ENCODE measurements at places on chromosomes 7 and 10.

GRCh38 chr10:124119946-124120345 lies 26.5 kb upstream of the CHST15 start:
- DNase-seq, result peak; percentile 40

DNA sequence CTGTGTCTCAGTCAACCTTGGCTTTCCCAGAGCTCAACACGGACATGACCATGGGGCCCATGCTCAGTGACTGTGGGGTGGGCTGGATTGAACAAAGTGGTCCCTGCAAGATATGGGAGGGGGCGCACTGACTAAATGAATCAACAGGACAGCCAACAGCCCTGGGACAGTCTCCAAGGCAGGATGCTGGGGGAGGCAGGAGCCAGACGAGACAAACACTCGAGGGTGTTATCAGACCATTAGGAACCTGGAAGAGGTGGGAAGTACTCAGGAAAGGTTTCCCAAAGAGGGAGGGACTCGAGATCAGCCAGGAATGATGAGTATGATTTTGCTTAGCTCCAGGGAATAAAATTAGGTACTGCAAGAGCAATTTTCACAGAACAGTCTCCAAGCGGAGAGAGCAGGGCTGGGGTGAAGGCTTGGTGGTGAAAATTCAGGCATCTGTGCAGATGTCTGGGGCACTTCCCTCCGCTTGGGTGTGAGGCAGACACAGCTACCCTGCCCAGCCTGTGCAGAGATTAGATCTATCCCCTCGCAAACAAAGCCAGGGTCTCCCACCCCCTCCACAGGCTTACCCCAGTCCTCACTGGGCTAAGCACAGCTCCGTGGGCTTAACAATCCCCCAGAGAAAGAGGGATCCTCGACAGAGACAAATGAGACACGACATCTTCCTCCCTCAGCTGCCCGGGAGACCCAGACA lies 261.1 kb upstream of the ZMIZ1 start:
- no peak for DNase-seq

GRCh38 chr10:110786172-110786571 lies 85.6 kb upstream of the PDCD4 start:
- DNase-seq, result no peak

GRCh38 chr10:58820386-58820785 lies 307.7 kb downstream of the BICC1 start:
- DNase-seq, result no peak

DNA sequence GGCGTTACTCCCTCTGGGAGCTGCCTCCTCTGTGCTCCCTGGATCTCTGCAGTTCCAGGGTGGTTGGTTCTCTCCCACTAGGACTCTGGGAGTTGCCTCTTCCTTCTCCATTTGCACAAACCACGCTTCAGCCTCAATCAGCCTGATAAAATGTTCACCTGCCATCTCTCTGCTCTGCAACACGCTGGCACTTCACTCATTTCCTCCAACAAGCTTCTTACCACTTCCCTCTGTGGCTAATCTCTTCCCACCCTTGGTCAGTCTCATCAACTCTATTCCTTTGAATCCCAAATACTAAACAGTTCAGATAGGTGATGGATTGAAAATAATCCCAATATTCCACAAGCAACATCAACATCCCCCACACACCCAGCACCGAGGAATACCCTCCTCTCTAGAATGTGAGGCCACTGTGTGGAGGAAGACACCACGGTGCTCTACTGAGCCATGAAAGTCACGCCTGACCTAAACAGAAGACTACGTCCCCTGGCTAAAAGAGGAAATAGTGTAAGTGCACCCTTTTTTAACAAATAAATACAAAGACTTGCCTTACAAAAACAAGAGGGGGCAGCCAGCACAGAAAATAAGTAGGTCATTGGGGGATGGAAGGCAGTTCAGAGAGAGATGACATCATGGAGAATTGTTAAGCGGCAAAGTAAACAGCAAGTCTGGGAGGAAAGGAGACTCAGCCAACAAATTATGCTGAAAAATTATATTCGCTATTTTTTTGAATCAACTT lies 1.9 kb upstream of the FAM170B start:
- DNase-seq, result peak; percentile 24

- DNase-seq, result no peak
These were observed 199.6 kb downstream of the HERPUD2 start for GRCh38 chr7:35495377-35495776.

DNA sequence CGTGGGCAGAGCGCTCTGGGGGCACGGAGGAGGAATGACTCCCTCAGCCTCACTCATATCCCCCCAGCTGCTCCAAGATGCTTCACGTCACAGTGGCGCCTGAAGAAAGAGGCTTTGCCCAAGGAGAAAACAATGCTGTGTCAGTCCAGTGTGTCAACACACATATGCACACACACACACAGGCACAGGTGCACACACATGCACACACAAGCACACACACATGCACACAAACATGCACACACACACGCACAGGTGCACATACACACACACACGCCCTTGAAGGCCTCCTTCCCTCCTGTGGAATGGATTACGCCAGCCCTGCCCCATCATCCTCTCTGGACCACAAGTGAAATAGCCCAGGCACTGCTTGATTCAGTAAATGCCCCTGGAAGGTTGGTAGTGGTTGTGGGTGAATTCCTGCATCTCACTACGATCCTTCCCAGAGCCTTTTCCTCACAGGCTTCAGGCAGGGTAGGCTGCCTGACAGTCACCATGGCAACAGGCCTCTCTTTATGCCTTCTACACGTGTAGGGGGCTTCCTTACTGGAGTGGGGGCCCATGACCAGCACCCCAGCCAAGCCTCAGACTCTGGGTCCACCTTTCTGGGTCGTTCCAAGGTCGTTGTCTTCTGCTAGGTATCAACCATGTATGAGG lies 371.5 kb upstream of the PODXL start:
- no peak for DNase-seq

DNA sequence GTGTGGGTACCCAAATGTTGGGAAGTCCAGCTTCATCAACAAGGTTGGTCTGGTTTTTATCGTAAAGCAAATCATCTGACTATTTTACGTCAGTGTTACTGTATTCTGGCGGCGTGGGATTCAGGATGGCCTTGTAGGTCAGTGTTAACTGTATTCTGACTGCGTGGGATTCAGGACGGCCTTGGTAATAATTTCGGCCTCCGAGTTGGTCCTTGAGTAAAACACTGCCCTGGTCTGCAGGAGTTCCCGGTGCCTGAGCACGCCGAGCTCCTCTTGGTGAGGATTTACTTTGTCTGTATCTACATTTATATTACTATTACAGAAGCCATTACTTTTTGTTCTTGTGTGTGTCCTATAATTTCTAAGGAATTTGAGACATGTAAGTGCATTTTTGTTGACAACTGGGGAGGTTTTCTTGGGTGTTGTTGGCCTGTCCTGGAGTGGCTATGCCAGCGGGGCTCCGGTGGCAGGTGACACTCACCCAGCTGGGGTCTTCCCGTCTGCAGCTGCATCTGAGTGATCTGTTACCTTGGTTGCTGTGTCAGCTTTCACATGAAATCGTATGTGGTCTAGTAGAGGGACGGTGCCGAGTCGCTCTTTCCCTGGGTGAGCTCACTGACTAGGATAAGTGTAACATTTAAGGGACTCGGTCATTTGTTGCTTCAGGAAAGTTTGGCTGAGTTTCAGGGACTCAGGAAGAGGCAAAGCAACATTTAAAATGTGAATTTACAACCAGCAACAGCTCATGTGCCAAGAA lies 9.2 kb downstream of the GTPBP4 start:
- no peak for DNase-seq

- peak; percentile 66 for DNase-seq
These were observed 21.2 kb upstream of the RAMP3 start for GRCh38 chr7:45136106-45137060.

GRCh38 chr7:93258661-93259060 lies 26.5 kb downstream of the VPS50 start:
- DNase-seq, result no peak

DNA sequence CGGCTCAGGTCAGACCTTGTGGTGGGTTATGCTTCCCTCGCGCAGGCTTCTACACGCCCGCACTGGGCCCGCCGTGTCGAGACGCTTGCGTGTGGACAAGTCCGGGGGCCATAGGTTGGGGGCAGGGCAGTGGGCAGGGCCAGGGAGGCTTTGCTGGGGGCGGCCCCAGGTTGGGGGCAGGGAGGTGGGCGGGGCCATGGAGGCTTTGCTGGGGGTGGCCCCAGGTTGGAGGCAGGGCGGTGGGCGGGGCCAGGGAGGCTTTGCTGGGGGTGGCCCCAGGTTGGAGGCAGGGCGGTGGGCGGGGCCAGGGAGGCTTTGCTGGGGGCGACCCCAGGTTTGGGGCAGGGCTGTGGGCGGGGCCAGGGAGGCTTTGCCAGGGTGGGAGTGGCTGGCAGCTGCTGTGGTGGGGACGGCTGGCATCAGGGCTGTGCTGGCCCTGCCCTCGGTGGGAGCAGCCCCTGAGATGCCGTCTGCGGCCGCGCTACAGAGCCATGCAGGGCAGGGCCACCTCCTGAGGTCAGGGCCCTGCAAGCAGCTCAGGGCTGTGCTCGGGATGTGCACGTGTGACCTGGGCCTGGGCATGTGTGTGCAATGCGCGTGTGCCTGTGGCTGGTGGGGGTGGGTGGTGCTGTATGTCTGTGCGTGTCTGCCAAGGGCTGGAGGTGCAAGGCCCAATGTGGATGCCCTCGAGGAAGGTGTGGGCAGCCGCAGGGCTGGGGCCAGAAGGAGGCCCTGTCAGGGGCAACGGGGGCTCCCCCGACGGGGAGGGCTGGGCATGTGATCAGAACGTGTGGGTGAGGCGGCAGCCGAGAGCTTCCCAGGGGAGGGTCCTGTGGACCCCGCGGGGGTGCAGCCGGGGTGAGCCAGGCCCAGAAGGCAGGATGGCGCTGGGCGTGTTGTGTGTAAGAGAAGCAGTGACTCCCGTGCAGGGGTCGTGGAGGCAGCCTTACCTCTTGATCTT lies 72.5 kb upstream of the NKX6-2 start:
- DNase-seq, result no peak

DNA sequence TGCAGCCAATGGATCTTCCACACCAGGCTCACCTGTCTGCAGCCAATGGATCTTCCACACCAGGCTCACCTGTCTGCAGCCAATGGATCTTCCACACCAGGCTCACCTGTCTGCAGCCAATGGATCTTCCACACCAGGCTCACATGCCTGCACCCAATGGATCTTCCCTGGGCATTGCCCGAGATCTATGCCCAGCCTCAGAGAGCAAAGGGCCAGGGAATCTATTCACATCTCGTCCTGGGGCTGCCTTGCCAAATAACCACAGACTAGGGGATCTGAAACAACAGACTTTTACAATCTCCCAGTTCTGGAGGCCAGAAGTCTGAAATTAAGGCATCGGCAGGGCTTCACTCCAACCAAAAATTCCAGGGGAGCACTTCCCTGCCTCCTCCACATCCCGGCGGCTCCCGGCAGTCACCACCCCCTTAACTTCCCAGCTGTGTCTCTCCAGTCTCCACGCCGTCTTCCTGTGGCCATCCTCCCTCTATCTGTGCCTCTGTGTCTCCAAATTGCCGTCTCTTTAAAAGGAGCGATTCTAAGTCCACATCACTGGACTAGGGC lies 92.4 kb upstream of the PPP2R2D start:
- peak; percentile 4 for DNase-seq

DNA sequence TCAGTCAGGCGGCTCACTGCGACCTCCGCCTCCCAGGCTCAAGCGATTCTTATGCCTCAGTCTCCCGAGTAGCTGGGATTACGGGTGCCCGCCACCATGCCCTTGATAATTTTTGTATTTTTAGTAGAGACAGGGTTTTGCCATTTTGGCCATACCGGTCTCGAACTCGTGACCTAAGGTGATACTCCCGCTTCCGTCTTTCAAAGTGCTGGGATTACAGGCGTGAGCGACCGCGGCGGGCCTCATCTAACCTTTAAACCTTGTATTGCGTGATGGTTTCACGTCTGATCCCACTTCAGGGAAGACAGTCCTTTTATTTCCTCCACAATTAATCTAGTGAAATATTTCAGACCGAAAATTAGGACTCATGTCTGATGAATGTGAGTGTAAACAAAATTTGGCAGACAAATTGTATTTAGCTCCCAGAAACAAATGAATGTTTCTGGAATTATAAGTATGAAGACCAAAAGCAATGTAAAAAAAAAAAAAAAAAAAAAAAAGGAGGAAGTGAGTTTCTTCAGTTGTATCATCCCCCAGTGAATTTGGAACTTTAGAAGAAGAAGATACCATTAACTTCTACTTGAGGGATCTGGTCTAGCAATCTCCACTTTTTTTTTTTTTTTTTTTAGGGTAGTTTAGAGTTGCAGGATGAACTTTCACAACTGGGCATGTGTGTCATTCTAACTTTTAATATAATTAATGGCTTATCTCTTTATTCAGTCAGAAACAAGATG lies 1.6 kb downstream of the NUP42 start:
- DNase-seq, result no peak

GRCh38 chr7:3439333-3440030 lies 138.4 kb downstream of the SDK1 start:
- no peak for DNase-seq

DNA sequence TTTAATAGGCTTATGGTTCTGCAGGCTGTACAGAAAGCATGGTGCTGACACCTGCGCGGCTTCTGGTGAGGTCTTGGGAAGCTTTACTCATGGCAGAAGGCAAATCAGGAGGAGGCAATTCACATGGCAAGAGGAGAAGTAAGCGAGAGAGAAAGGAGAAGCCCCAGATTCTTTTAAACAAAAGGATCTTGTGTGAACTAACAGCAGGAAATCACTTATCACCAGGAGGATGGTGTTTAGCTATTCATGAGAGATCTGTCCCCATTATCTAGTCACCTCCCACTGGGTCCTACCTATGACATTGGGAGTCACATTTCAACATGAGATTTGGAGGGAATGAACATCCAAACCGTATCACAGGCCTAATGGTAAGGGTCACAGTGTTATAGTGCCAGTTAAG lies 678.0 kb upstream of the KCND2 start:
- DNase-seq, result no peak

- DNase-seq, result peak; percentile 25
These were observed 402.7 kb downstream of the IPMK start for GRCh38 chr10:57864765-57865680.

DNA sequence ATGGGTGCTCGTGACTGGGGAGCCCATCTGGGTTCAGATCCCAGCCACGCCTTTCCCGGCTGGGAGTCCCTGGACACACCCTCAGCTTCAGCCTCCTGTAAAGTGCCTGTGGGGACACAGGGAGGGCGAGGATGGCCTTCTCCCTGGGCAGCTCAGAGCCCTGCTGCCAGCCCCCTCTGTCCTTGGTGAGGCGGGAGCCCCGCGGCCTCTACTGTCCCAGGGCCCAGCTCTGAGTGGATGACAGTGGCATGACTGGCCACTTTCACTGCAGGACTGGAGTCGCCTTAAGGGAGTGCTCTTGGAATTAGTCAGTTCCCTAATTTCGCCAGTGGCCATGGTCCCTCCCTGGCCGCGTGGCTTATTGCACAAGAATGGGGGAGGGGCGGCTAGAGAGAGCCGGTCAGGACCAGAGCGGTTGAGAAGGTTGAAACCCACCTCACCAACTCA lies 4.6 kb downstream of the BRI3 start:
- peak; percentile 50 for DNase-seq

GRCh38 chr10:98172073-98172472 lies 37.6 kb downstream of the R3HCC1L start:
- DNase-seq, result no peak

- peak; percentile 16 for DNase-seq
These were observed 15.6 kb upstream of the PBLD start for GRCh38 chr10:68348265-68348741.

DNA sequence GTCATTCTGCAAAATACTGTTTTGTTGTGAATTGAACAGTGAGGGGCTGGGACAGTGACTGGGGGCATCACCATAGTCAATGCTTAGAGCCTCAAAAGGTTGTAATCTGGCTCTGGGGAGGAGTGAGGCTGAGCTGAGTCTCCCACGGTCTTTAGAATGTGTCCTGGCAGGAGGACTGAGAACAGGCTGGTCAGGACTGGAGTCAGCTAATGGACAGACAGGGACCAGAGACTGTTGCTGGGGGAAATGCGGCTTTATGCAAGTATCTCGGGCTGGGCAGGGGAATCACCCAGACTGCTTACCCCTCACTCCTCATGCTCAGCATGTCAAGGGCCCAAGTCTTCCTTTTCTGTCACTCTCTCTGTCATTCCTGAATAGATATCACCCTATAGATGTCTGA lies 346.5 kb downstream of the TYW1 start:
- no peak for DNase-seq

Data from mucosa of gallbladder (tissue), 1 donor.